ENCODE measurements at places on chromosomes 3 and 15.

- no peak for ATAC-seq
These were observed 598 bp upstream of the TGFBR2 start for GRCh38 chr3:30605706-30606300.

GRCh38 chr15:68578980-68579935, at the start of gene CORO2B:
Gene CORO2B (plus strand): TSS chr15:68578993. CDS start chr15:68579263, 270 bp downstream.
- ATAC-seq: peak; percentile 39

GRCh38 chr3:143242101-143242500, 122.5 kb downstream of the CHST2 start:
- ATAC-seq: no peak

DNA sequence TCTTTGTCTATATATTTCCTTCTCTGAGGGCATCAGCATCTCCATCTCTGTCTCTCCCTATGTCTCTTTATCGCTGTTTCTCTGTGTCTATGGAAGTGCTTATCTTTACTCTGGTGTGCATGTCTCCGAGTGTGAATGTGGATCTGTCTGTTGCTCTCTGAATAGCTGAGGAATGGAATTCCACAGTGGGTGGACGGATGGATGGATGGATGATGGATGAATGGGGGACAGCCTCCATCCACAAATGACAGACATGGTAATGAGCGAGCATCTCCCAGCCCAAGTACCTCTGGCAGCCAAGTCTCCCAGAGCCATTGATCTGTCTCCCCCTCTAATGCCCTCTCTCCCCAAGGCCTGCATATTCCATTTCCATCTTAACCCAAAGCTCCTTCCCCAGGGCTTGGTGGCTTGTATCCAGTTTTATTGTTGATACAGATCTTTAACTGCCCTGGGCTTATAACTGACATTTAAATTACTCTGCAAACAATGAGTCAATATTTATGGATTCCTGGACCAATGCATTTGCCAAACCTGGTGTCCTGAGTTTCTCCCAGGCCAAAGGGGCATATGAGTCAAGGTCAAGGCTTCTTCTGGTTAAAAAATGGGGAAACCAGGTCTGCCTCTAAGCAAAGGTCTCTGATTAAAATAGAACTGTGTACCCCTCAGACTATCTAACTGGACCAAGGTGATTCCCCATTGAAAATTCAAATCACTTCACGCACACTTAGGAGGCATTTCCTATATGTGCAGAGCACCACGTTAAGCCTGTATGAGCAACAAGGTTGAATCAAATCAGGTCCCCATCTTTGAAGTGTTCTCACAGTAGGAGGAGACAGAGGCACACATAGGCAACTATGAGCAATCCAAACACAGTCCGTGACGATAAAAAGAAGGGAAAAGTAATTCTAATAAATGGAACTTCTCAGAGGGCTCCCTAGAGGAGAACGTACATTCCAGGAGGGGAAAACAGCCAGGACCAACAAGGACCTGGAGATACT, 109.9 kb downstream of the TLE3 start:
- ATAC-seq: no peak

GRCh38 chr3:141646760-141647561, 91.1 kb upstream of the RNF7 start:
- peak; percentile 70 for ATAC-seq

- no peak for ATAC-seq
These were observed 23.9 kb upstream of the AADACL2 start for GRCh38 chr3:151709847-151710246.

GRCh38 chr3:63809607-63810006, 9.5 kb upstream of the C3orf49 start:
- ATAC-seq: no peak

DNA sequence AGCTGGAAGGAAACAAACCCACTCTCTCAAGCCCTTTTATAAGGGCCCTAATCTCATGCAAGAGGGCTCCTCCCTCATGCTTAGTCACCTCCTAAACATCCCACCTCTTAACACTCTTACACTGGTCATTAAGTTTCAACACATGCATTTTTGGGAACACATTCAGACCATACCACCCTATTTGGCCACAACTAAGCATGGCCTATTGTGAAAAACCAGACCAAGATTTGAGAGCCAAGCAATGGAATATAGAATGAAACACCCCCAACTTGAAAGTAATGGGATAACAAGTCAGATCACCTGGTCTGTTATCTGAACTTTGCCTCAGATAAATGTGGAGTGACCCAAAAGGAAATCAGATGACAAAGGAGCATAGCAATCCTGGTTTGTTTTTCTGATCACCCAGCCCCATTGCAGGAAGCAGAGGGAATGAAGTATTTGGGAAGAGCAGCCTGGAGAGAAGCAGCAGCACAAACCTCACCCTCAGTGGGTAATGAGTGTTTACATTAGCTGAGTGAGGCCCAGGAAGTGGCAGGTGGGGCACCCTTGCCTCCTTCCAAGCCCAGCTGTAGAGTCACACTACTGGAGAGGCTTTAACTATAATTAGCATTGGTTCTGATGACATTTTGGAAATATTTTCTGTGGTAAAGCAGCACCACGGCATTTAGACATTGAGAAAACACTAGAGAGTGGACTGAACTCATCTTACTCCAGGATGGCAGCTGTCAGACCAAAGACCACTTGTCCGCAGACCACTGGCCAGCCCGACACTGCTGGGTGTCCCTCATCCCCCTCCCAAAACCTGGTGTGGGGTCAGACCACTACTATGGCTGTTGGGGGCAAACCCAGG, 48.8 kb upstream of the PRTG start:
- no peak for ATAC-seq

GRCh38 chr3:14141602-14142341, 16.9 kb downstream of the TMEM43 start:
- ATAC-seq: no peak

All from gastroesophageal sphincter (tissue), 4 donors.